Bone marrow (tissue), 2 donors: ENCODE measurements at places on chromosomes 5 and 9.

DNA sequence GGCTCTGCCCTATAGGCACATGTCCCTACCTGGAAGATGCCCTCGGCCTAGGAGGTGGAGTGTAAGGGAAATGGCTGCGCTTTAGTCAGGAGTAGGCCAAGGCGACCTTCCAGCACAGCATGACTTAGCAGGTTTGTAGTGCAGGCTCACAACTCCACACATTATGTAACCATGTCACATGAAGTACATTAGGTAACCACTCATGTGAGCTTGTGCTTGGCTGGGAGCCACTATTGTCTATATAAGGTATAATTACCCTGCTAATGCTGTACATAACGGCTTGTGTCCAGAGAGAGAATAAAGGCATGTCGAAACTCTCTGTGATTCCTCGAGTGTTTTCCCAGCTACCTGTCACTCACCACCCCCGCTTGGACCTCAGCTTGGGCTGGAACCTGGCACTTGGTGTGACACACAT, 74.9 kb downstream of the CAMK4 start:
- no peak for DNase-seq

- no peak for DNase-seq
Observed at GRCh38 chr5:151214614-151215545, 9.0 kb downstream of the CCDC69 start.

- DNase-seq: no peak
Observed at GRCh38 chr9:121703014-121703734, 51.7 kb downstream of the DAB2IP start.

GRCh38 chr9:132456241-132456640, 46.2 kb downstream of the CFAP77 start:
- DNase-seq: no peak

DNA sequence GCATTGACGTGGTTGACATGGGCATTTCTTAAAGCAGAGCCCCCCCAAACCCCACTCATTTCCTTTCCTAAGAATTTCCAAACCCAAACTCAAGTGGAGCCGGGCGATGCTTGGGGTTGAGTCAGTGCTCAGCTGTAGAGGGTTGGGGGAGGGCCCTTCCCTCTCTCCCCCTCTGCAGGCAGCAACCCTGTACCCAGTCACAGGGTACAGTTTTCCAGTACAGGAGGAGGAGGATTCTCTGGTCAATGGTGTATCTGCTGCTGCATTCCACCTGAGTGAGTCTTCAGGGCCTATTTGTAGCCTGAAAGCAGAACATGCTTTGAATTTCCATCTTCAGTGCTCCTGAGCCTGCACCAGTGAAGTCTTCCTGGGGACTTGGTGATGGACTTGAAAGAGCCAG, 55.8 kb downstream of the ENTREP1 start:
- no peak for DNase-seq

DNA sequence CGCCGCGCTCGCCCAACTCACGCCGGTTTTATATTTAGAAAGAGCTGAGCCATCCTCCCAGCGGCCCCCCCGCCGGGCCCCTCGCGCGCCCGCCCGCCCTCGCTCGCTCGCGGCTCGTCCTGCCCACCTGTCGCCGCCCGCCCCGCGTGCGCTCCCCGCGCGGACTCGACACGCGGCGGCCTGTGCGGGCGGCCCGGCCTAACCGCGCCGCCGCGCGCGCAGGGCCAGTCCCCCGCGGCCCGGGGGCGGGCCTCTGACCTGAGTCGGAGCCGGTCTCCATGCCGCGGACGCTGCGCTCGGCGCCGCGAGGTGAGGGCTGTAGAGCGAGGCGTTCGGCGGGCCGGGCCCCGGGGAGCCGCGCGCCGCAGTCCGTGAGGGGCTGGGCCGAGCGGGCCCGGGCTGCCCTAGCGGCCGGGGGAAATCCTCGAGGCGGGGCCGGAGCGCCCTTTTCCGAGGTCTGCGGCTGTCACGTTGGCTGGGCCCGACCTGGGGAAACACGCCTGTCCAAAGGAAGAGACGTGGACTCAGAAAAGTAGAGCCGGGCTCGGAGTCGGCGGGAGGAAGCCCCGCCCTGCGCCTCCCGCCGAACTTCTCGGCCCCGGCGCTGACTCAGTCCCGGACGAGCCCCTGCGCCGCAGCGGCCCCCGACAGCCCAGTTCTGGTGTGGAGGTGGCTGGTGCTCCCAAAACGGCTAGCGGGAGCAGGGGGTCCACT, at the start of gene ECPAS:
Gene ECPAS, minus strand, starts transcription at position 526 of the 714 bp plus-strand sequence. CDS start 11,465 bp downstream, outside the sequence.
- DNase-seq: peak; percentile 43

DNA sequence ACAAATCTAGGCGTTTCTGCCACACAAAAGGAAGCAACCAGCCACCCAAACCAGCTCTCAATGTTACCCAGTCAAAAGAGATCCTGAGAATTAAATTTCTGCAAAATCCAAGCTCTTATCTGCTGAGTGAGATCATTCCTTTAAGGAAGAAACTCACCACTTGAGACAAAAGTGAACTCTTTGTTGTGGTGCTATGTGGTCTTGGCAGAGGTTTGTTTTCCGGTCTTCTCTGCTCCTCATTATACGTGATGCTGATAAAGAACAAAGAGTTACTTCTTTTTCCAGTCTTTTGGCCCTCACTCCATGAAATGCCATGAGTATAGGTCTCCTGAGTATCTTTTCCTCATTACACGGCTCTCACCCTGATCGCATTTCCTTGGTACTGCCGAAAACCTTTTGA, 82.1 kb downstream of the PRKACG start:
- no peak for DNase-seq

- no peak for DNase-seq
Observed at GRCh38 chr9:11686733-11687132, 1006.5 kb upstream of the TYRP1 start.

- DNase-seq: no peak
Observed at GRCh38 chr9:124079176-124079925, 67.8 kb downstream of the LHX2 start.

- DNase-seq: no peak
Observed at GRCh38 chr9:136432591-136432990, 7.1 kb downstream of the INPP5E start.

DNA sequence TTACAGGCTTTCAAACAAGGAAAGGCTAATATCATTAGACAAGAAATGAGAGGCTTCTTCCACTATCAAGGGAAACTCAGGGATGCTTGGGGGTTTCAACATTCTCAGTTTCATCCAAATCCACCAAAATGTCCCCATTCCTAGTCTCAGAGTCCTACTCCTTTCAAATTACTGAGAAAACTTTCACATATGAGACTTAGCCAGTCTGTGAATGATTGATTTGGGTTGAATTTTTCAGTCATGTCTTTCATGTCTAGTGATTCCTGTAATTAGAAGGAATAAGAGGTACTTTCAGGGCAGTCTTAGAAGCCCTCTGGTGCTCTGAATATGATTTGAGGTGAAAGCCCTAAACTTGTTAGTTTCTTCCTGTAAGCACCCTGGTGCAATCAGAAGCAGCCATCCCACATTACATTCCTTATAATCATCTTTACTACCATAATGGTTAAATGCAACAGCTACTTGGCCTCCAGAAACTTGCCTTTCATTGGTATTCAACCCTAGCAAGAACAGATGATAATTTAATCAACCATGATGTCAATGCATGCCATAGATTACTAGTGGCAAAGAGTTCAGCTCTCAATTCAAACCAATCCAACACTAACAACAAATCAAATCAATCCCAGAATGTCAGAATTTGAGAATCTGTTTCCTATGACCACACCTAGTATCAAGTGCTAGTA, 50.7 kb upstream of the RIC1 start:
- no peak for DNase-seq

- no peak for DNase-seq
Observed at GRCh38 chr9:100813871-100814270, 214.7 kb upstream of the PLPPR1 start.

- no peak for DNase-seq
Observed at GRCh38 chr9:19229595-19230354, 718 bp upstream of the DENND4C start.

DNA sequence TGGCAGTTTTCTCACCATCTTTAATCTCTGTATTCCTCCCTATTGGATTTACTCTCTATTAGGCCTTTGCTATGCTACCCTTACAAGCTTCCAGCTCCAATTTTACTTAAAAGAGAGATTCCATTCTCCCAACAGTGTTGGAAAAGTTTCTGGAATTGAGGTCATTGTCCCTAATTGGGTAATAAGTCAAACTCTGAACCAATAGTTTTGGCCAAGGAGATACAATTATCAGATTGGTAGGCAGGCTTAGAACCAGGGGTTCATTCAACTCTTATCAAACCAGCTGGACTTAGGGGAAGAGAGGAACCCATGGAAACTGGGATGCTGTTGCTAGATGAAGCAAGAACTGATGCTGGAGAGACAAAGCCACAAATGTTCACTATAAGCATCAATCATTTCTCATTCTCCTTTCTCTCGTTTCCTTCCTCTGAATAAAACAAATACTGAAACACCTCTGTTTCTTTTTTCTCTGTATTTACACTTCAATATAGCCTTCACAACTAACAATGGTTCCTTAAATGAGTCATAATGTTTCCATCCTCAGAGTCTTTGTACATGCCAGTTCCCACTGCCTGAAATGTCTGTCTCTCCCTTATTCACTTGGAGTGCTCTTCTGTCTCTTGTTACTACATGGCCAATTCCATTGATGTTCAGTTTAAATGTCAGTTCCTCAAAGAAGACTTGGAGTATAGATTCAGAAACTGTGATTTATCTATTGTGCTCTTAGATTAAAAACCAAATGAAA, 587.3 kb downstream of the GABRG2 start:
- DNase-seq: no peak

DNA sequence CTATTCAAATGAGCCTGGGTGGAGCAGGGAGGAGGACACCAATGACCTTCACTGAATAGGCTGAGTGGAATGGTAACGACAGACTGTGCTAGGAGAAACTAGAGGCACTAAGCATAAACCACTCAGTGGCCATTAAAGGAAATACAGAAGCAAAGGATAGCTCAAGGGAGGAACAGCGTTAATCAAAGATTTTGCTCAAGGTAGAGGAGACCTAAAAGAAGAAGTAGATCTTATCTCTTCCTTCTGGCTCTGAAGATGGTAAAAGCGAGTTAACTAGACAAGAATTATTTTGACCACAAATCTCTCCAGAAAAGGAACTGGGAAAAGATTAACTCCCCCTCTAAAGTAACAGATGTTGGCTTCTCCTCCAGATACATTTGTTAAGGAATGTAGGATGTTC, 299.6 kb downstream of the EPB41L4A start:
- DNase-seq: no peak

DNA sequence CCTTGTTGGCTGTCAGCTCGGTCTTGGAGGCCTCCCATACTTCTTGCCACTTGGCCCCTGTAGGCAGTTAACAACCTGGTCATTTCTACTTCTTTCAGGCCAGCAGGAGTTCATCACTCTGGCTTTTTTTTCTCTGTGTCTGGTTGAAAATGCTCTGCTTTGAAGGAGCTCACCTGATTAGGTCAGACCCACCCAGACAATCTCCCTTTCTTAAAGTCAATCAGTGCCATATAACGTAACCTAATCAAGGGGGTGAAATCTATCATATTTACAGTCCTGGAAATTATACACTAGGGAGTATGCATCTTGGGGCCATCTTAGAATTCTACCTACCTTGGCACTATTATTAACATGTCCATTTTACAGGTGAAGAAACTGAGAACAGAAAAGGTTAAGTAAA, 155.4 kb downstream of the SREK1 start:
- no peak for DNase-seq

DNA sequence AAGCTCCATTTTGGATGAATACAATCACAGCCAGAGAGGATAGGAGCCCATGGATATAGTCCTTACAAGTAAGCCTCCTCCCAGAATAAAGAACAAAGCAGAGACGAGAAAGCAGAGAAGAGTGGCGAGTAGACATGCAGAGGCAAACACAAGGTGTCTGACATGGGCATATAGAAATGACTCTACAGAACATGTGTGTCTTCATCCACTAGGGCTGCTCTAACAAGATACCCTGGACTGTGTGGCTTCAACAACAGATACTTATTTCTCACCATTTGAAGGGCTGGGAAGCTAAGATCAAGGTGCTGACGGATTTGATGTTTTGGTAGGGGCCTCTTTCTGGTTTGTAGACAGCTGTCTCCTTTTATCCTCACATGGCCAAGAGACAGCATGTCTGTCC, 32.3 kb upstream of the FER start:
- DNase-seq: no peak

- no peak for DNase-seq
Observed at GRCh38 chr5:65032250-65032649, 263.5 kb downstream of the CWC27 start.

- no peak for DNase-seq
Observed at GRCh38 chr9:129497005-129497812, 123.7 kb downstream of the C9orf50 start.

DNA sequence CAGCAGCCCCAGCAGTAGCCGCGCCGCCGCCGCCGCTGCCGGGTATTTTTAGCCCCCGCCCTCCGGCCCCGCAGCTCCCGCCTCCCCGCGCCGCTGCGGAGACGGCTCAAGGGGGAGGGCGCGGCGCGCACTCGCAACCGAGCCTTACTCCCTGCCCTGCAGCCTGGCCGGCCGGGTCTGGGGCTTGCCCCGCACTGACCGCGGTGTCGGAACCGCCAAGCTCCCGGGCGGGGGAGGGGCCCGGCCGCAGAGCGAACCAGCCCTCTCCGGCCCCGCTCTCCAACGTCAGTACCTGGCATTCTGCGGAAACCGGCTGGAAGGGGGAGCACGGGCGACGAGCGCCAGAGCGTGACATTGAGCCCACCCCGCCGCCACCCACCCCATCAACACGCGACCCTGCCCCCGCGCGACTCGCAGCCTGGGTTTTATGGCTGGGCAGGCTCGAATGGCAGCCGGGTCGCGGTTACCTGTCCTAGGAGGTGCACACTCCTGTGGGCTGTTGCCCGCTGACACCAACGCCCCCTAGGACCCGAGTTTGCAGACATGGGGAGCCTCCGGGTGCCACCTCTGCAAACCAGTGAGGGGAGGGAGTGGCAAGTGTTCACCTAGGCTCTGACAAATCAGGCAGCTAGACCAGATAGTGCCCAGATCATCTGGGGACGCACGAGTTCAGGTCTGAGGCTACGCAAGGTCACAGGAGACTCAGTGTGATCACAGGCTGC, at the start of gene ACSL6:
Gene ACSL6, minus strand, starts transcription at position 37 of the 722 bp plus-strand sequence. CDS start 105 bp downstream, outside the sequence.
- DNase-seq: no peak

GRCh38 chr5:31573494-31574142, 41.5 kb downstream of the C5orf22 start:
- no peak for DNase-seq

DNA sequence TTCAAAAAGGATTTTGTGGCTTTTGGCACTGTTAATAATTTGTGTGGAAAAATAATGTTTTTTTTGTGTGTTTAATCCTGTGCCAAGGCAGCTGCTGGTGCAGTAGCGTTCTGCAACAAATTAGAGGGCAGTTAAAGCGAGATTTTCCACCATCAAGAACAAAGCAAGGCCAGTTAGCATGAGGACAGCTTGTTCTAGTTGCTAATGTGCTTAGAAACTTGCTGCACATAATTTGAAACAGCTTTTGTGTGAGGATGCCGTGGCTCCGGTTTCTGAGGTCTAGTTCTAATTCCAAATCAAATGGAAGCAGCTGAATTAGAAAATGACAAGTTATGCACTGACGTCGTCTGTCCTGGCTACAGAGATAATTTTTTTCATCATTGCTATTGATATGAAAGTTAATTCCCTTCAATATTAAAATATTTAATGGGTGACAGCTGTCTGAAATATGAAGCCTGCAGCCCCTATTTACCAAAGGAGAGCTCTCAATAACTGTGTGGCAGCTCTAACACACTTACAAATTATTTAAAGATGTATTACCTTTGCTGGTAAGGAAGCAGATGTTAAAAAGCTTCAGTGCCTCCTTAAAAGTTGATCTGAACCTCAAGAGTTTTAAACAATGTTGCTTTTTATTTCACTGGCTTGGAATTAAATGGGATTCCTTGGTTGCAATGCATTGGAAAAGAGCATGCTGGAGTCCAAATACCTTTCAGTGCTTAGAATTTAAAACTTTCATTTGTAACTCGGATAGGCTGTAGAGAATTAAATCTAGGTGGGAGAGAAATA, 128.6 kb downstream of the SPATA31D1 start:
- DNase-seq: no peak
